ENCODE measurements at places on chromosomes 2 and 18. TPM values are rescaled to one million over a fixed set of nuclear protein-coding genes. Genes with fewer than 3 reads are reported as not detected.

Gene ALMS1
- total RNA-seq: 10.1 TPM

Gene SERPINB11
- total RNA-seq: not detected

Gene POTEI
- total RNA-seq: not detected

Gene CASP10
- 1.8 TPM for total RNA-seq

Gene CRYGD
- not detected for total RNA-seq

Gene CHRNG
- total RNA-seq: not detected

Gene CFAP53
- total RNA-seq: 0.30 TPM

Gene OXER1
- total RNA-seq: not detected

Gene GPR35
- total RNA-seq: 0.50 TPM

Gene TCF4
- total RNA-seq: 1.5 TPM

Gene POTEJ
- not detected for total RNA-seq

Data from A549 treated with Mapracorat at 1 μM for 4 hours (cell line).